GM12878 (cell line): ENCODE measurements at places on chromosomes 7 and 10.
A peak's percentile ranks its signal among the peaks of the same experiment; 100 is the strongest.

- peak; percentile 58 for DNase-seq
Observed at GRCh38 chr10:124614003-124614659, 130.0 kb downstream of the FAM53B start.

GRCh38 chr10:79184145-79184625 is 115.4 kb downstream of the ZMIZ1 start:
- DNase-seq: no peak

DNA sequence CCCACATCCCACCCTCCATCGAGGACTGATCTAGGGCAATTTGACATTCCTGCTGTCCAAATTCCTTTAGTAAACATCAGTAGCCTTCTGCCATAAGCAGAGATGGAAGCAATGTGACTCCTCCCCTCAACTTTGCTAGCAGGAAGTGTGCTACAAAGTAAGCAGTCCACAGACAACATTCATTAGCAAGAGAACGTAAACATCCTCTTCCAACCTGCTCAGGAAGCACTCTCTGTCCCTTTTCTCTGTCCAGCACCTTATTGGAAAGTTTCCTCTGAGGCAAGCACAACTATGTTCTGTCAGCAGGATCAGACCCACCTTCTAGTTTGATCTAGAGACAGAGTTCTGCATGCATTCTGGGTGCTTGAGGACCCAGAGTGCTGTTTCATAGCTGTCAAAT is 48.1 kb upstream of the LRGUK start:
- DNase-seq: no peak

DNA sequence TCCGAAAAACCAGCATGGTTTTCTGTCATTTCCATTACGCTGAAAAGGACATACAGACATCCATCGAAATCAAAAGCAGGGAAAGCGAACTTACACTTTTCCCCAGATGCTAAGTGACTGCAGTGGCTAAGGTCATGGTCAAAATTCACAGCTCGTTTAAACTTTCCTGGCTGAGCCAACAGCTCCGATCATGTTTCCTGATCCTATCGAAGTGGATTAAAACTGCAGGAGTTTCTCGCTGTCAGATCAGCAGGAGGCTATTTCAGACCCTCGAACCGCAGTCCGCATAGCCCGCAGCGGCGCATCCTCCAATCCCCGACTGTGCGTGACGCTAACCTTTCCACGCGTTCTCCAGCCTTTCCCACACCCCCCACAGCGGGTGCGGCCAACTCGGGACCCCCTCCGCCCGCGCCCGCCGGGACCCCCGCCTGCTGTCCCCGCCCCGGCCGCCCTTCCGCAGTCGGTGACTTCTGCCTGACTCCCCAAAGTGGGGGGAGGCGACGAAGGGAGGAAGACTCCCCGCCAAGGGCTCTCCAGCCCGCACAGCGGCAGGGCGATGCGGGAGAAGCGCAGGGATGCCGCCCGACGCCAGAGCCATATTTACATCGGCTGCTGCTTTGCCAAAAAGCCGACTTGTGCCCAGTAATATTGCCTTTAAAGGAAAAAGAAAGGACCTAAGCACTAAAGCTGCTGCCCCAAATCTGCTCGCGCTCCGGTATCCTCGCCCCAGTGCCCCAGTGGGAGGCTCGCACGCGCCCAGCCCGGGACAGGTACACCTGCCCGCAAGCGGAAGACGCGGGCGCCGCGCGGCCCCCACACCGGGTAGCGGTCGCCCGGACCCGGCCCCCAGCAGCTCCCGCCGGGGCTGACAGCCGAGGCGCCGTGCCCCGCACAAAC is 1.2 kb downstream of the PIP4K2A start:
- DNase-seq: no peak

- DNase-seq: no peak
Observed at GRCh38 chr7:69172357-69173077, 425.8 kb upstream of the AUTS2 start.

DNA sequence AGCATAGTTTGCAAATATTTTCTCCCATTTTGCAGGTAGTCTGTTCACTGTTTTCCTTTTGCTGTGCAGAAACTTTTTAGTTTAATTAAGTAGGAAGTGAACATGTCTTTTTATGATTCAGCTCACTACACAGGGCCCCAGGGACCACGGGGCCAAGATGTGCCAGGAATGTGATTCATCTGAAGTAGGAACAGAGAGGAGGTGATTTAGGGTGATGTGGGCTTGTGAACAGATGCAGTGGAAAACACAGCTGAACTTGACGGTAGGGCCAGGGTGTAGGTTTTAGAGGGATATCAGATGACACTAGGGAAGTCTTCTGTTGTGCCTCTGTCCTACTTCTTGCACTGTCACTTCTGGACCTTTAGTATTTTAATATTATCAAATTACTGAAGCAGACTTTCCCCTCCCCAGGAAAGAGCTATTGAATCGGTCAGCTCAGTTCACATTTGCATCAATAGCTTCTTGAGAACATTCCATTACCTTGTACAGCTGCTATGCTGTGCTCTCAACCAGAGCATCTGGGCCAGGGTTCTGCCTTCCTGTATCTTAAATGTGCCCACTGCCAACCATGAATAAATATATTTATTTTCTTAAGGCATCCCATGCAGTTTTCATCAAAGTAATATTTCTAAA is 96.9 kb downstream of the OSBPL3 start:
- DNase-seq: no peak

DNA sequence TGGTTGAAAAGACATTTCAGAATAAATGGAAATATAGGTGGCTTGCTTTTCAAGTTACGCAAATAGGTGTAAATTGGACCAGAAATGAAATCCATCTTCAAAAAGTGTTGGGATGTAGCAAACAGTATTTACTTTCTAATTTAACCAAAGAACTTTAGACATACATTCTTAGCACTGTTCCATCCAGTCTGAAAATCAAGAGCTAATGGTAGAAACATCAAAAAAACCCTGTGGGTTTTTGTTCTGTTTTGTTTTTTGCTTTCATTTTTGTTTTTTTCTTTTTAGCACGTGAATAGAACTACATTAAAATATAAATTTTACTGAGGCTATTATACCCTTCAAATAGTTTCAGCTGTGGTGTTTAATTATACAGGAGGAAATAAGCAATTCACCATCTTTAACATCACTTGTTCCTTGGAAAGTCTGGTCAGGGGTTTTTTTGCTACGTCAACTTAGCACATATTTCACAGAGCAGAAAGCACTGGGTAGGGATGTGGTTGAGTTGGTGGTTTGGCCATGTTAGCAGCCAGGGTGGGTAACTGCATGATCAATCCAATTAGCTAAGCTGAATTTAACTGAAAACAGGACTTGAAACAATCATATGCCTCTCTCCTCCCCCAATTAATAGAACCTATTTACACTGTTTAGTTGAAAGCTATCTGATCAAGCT is 275.4 kb upstream of the PFKP start:
- peak; percentile 87 for DNase-seq

DNA sequence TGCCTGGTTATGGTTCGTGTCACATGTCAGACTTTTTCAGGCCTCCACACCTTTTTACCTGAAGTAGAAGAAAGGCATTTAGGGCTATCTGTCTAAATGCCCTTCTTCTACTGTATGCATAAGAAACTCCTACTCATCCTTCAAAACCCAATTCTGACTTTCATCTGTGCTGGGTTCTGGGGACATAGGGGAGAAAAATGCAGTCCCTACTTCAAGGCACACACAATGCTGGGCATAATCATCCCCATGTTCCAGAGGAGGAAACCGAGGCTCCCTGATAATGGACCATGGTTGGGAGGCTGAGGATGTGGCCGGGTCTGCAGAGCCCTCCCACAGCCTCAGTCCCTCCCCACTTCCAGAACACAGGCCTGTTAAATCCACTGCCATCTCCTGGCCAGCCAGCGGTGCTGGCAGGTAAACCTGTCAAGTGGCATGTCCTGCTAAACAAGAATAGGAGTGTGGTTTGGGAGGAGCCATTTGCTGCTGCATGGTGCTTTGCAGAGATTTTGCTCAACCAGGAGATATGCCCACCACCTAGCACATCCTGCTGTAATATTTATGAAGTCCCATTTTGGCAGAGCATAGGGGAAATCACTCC is 32.0 kb downstream of the GRID1 start:
- DNase-seq: no peak

GRCh38 chr10:80590585-80591125 is 53.0 kb downstream of the SH2D4B start:
- DNase-seq: no peak

DNA sequence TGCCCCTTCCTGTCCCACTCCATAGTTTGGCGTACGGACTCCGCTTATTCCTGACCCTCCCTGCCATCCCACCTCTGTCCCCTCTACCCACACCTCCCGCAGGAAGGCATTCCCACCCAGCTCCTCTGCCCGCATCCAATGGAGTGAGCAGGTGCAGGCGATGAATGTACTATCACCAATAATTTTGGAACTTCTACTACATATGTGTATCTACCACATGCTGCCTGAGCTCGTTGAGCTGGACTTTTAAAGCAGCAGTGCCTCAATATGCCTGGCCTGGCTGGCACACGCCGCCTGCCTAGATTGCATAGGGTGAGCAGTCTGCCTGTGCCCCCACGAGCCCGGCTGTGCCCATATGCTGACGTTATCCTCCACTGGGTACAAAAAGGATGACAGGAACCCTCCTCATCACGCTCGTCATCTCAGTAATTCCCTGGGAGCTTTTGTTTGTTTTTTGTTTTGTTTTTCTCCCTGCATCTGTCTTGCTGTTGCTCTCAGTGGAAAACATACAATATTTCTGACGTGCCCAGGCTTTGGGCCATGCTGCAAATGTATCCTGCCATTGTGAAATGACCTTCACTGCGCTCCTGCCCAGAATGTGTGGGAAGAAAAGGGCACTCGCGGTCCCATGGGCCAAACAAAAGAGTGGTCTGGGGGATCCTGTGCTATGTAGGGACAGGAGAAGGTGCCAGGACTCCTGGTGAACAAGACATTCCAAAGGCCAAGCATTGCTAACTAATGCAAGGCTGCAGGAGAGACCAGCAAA is 302.8 kb downstream of the PTPRN2 start:
- DNase-seq: no peak
